ENCODE measurements at places on chromosomes 16 and 17.

DNA sequence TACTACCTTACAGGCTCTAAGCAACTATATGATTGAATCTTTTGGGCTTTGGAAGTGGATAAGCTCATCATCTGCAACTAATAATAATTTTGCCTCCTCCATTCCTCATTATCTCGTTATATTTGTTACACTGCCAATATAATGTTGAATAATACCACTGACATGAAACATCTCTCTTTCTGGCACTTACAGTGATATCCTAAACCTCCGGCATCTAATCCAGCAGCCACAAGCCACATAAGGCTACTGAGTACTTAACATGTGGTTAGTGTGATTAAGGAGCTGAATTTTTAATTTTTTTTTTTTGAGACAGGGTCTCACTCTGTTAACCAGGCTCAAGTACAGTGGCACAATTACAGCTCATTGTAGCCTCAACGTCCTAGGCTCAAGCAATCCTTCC is 9.6 kb downstream of the CDC42EP4 start:
- DNase-seq: no peak

DNA sequence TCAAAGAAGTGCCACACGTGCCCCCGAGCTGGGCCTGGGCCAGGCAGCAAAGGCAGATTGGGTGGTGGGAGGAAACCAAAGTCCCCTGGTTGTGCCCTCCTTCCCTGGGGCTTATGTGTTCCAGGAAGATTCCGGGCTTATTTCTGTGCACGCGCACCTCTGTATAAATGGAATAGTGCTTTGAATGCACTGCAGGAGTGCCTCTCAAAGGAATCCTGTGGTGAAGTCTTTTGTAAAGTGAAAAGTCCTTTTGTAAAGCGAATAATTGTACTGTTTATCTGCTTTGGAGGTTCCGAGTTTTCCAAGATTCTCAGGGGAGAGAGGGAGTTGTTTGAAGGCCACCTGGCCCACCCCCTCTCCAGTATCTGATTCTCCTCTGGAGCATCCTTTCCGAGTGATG is 26.8 kb downstream of the C17orf75 start:
- no peak for DNase-seq

GRCh38 chr16:71440669-71441347 is 1.0 kb downstream of the TLE7 start:
- no peak for DNase-seq

GRCh38 chr16:75727221-75727620 is 931 bp upstream of the CPHXL start:
- DNase-seq: no peak

DNA sequence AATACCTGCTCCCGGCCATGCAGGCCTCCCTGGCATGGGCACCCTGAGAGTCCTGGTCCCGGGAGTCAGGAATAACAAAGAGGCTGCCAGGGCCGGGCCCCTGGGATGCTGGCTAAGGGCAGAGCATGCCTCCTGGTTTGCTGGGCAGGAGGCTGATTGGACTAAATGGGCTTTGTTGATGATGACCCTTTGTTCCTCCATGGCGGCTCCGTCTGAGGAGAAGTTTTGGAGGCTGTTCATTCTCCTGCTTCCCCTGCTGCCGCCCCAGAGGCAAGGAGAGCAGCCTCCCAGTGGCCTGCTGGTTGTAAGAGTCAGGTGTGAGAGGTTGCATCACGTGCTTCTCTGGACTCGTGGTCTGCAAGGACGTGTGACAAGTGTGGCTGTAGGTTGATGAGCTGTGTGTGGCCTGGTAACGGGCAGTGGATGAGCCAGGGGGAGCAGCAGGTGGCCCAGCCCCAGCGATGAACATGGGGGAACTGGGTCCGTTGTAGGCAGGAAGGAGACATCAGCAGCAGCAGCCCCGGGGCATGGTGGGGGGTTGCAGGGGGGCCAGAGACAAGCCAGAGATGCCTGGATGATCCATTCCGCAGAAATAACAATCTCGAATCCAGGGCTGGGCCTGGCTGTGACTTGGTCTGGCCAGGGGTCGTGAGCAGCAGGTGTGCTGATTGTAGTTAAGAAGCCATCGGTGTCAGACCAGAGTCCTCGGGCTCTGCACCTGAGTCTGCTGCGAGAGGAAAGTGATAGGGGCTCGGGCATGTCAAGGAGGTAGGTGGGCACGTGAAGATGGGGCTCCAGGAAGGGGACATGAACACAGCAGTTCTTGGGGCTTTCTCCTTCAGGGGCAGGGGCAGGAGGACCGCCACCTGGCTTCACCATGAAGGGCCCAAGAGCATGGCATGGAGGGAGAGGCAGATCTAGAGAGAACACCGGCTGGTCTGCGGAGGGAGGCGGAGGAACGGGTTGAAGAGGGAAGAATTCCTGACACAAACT is 101.4 kb downstream of the TNFRSF13B start:
- DNase-seq: no peak

DNA sequence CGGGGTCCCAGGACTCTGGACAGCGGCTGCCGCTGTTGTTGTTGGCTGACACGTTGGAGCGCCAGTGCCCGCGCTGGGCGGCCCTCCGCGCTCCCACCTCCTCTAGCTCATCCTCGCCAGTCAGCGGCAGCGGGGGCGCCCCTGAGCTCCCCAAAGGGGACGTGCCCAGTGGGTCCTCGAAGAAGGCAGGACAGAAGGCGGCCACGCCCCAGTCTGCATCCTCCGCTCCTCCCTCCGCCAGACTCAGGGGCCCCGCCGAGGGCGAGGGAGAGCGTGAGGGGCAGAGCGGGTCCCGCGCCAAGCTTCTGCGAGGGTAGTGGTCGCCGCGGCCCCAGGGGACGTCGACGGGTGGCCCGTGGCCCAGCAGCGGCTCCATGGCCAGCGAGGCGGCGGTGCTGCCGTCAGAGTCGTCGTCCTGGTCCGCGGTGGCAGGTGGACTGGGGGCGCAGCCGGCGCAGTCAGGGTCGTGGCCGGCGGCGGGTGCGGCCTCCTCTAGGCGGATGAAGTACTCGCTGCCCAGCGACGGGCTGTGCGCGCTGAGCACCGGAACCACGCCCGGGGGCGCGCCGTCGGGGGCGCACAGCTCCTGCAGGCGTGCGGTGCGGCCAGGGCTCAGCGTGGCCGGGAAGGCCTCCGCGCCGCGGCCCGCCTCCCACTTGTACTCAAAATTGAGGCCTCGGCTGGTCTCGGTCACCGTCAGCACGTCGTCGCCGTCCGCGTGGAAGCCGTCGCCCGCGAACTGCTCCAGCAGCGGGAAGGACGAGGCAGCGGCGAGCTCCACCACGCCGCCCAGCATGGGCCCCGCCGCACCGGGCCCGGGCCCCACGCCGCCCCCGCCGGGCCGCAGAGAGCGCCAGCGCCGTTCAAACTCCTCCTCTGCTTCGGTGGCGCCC is 43.2 kb upstream of the PVALEF start:
- DNase-seq: no peak

GRCh38 chr16:67805718-67806427 is 487 bp downstream of the RANBP10 start:
- no peak for DNase-seq

DNA sequence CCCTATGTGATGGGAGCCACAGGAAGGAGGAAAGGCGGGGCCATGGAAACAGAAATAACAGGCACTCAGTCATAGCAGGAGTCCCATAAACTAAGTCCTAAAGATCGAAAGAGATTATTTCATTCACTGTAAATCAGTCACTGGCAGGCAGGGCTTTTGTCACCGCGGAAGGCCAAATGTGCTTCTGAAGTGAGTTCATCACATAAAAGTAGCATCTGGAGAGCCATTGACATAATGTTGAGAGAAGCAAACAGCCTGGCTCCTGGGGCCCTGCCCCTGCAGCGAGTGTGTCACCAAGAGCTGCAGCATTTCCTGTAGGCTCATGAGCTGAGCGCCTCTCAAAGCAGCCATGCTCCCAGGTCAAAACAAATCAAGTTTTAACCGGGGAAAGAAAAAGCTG is 476.2 kb downstream of the HAPSTR1 start:
- no peak for DNase-seq

DNA sequence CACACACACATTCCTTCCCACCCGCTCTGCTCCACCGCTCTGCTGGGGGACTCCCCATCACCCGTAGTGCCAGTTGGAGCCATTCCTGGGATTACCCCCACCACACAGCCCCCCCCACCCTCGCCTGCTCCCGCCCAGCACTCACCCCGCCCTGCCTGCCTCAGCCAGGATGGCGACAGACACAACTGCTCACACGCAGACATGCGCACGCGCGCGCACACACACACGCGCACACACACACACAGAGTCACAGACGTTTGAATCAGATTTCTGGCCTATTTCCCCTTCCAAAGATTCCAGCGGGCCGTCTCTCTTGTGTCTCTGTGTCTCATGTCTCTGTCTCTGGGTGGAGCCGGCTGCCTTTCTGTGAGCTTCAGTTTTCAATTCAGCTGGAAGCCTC is 4.4 kb downstream of the CACNA1G start:
- no peak for DNase-seq

- DNase-seq: no peak
Measured at GRCh38 chr16:1105888-1106620, 10.0 kb upstream of the C1QTNF8 start.

GRCh38 chr17:36130346-36130745 is 26.7 kb downstream of the CCL4 start:
- no peak for DNase-seq

- DNase-seq: no peak
Measured at GRCh38 chr17:53724726-53725125, 98.0 kb upstream of the KIF2B start.

- DNase-seq: no peak
Measured at GRCh38 chr17:41434005-41434404, 6.8 kb downstream of the KRT38 start.

GRCh38 chr17:55434721-55435120 is 13.1 kb upstream of the MMD start:
- no peak for DNase-seq

Measured in SIG-M5 (cell line).